ENCODE measurements at places on chromosomes 12 and 14.

DNA sequence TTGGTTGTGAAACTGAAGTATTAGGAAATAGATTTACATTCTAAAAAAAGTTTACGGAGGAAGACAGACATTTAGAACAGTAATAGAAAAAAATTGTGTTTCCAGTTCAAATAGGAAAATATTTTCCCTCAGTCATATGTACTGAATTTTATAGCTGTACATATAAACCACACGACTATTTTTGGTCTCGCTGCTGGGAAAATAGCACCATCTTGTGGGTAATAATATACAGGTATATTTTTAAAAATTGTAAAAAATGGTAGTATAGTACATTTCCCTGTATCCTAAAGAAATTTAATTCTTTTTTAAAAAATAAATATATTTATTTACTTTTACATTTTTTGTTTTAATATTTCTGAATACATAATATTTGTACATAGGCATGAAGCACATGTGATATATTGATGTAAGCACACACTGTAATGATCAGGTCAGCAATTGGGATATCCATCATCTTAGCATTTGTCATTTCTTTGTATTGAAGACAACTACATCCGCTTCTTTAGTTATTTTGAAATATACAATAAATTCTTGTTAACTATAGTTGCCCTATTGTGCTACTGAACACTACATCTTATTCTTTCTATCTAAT is 168.6 kb downstream of the ALX1 start:
- no peak for DNase-seq

DNA sequence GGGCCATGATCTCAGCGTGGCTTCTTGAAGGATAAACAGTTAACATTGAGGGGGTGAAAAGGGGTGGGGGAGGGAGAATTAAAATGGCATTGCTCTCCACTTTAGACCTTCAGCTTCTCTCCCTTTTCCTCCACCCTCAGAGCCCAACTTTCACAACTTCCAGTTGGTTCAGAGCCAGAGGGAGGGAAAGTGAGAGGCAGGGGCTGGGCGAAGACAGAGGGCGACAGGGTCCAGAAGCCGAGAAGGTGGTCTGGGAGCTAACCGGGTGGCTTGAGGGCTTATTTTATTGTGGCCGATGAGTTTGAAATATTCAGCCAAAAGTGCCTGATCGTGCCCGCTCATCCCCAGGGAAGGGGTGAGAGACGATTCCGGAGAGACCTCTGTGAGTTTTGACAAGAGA is 4.1 kb downstream of the BMP4 start:
- DNase-seq: peak; percentile 74

DNA sequence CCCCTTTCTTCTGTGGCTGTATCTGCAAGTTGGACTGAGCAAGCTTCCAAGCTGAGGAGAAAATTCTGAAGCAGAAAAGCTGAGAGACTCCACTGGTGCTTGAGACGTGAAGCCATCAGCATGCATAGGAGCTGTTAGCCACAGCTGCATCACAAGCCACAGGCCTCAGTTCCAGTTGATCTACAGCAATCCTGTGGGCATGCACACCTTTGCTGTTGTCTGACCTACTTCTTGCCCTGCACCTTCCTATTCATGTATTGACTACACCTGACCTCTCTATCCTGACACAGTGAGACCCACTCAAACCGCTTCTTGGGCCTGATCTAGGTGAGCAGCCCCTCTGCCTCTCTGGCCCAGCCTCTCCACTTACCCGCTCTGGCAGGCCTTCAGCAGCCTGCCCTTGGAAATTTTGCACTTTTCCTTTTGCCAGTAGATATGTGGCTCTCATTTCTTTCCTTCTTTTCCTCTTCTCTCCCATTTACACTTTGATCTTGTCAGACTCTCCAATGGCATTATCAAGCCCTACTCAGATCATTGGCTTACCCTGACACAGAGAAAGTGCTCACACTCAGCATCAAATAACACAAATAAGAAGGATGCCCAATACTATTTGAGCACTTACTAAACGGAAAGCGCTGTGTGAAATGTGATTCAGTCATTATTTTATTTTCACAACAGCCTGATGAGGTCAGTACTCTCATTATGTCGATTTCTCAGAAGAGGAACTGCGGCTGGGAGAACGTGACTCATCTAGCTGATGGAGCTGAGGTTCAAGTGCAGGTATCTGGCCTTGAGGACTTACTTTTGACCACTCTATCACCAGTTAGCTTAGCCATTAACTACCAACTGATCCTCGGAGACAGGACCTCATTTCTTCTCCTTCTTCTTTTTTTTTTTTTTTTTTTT is 21.9 kb upstream of the PTGR2 start:
- DNase-seq: no peak

- DNase-seq: peak; percentile 70
Observed at GRCh38 chr12:76080729-76081415, 3.6 kb downstream of the NAP1L1 start.

GRCh38 chr12:92604786-92605185 is 98.0 kb upstream of the PLEKHG7 start:
- DNase-seq: no peak

DNA sequence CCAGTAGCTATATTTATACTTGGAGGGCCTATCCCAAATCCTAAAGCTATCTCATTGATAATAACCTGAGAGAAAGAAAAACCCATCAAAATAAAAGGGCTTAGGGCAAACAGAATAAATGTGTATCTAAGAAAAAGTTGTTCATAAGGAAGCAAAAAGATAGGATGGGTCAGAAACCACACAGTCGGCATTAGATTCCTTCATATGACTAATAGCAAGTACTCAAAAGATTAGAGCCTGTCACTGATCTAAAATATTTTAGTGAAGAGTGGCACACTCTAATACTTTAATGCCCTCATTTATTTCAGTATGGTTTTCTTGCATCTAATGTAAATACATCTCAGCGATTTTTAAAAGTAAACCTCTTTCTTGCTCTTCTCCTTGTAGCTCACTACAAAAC is 17.1 kb upstream of the NAV3 start:
- DNase-seq: no peak

DNA sequence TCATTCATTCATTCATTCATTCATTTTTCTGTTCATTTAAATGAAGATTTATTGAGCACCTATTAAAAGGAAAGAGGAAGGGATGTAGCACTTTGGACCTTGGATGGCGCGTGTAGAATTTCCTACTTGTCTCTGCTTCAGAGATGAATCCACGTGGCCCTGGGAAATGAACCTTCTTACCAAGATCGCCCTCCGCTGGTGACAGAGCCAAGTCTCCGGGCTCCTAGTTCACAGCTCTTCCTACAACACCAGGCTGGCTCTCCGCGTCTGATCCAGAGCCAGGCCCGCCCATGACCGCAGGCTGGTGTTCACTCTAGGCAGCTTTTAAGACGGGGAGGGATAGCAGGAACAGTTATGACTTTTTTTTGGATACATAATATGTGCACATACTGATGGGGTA is 70.9 kb upstream of the PIWIL1 start:
- peak; percentile 91 for DNase-seq

- no peak for DNase-seq
Observed at GRCh38 chr12:92049403-92049802, 96.2 kb downstream of the BTG1 start.

GRCh38 chr12:19048943-19049342 is 80.6 kb upstream of the PLEKHA5 start:
- DNase-seq: no peak

DNA sequence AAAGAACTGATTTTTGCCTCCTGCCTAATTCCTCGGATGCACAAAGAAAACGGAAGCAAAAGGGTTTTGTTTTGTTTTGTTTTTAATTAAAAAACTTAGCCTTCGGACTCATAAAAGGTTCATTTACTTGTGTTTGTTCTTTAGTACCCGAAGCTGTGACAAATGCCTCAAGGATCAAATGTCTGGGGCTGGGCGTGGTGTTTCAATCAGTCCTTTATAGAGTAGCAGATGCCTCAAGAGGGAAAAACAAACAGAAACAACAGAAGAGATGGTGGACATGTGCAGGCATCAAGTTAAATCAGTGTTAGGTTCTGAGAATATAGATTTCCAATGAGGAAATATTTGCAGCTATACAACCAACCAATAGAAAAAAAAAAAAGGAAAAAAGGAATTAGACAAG is 1.6 kb upstream of the WIF1 start:
- DNase-seq: no peak

- no peak for DNase-seq
Observed at GRCh38 chr12:78793491-78793890, 71.1 kb upstream of the SYT1 start.

- DNase-seq: no peak
Observed at GRCh38 chr14:61145903-61146481, 135.1 kb downstream of the TMEM30B start.

DNA sequence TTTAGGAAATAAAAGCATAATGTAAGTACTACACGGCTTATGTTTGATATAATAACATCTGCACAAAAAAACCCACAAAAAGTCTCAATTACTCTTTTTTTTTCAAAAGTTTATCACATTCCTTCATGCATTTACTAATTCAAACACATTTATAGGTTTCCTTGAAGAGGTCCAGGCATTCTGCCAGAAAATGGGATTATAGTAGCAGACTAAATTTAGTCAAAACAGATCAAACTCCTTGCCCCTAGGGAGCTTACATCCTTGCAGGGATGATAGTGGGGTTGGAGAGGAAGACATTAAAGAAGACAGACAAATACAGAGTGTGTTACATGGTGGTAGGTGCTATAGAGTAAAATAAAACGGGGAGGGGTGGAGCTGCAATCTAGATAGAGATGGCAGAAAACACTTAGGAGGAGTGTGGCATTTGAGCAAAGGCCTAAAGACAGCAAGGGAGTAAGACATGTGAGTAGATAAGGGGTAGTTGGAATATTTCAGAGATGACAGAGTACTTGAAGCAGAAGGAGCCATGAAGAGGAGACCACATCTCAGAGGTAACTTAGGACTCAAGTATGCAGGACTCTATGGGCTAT is 266.9 kb downstream of the PPFIA2 start:
- DNase-seq: no peak

DNA sequence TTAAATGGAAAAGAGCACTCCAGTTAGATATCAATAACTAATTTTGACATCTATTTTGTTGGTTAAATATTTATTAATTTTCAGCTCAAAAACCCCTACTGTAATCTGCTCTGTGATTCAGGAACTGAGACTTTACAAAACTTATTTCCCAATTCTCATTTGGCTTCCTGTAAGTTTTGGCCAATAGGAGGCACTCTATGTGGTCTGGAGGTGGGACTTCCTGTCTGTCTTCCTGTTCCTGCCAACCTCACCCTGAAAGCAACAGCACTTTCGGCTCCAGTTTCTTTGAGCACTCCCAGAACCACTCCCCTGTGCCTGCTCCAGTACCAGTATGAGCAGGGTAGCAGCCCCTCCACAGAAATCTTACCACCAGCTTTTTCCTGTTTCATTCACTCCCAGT is 1027.0 kb downstream of the VRK1 start:
- no peak for DNase-seq

DNA sequence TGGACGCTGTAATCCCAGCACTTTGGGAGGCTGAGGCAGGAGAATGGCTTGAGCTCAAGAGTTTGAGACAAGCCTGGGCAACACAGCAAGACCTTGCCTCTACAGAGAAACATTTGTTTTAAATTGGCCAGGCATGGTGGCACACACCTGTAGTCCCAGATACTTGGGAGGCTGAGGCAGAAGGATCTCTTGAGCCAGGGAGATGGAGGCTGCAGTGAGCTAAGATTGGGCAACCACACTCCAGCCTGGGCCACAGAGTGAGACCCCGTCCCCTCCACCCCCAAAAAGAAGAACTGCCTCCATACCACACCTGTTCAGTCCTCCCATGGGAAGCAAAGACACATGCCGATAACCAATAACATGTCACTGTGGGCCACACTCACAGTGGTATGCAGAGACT is 19.2 kb downstream of the CCDC85C start:
- DNase-seq: no peak

- peak; percentile 57 for DNase-seq
Observed at GRCh38 chr12:12600659-12601058, 11.0 kb upstream of the CREBL2 start.

DNA sequence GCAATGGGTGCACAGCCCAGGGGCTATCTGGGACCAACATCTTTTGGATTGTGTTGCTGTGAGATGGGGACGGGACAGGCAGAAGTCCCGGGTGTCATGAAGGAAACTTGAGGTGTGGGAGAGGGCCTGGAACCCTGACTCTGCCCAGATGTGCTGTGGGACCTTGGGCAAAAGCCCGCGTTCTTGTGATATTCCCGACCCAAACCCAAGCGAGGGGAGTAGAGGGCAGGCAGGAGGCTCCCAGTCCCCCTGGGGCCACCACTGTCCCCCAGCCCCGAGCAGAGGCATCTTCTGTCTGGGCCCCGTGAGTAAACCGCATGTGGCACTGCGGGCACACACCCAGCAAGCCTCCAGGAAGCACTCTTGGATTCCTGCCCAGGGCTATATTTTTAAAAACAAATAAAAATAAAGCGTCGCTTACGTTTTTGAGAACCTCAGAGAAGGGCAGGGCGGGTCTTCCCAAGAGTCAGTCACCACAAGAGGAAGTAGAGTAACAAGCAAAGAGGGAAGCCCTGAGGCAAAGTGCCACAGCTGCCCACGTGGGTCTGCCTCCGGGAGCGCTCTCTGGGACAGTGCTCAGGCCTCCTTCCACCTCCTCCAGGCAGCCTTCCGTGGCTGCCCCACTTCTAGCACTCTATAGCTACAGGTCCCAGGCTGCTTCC is 39.5 kb downstream of the BEGAIN start:
- DNase-seq: no peak

DNA sequence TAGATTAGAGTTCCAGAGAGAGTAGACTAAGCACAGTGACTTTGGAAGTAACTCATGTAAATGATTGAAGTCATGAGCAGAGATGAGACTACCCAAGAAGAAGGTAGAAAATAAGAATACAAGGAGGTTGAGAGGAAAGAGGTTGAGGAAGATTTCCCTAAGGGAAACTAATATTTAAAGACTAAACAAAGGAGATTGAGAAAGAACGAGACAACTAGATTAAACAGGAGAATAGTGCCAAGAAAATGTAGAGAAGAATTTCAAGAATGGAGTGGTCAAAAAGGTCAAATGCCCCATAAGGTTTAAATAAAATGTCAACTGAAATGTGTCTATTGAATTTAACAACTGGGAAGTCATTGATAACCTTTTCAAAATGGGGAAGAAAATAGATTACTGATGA is 59.0 kb downstream of the RPS29 start:
- DNase-seq: no peak

DNA sequence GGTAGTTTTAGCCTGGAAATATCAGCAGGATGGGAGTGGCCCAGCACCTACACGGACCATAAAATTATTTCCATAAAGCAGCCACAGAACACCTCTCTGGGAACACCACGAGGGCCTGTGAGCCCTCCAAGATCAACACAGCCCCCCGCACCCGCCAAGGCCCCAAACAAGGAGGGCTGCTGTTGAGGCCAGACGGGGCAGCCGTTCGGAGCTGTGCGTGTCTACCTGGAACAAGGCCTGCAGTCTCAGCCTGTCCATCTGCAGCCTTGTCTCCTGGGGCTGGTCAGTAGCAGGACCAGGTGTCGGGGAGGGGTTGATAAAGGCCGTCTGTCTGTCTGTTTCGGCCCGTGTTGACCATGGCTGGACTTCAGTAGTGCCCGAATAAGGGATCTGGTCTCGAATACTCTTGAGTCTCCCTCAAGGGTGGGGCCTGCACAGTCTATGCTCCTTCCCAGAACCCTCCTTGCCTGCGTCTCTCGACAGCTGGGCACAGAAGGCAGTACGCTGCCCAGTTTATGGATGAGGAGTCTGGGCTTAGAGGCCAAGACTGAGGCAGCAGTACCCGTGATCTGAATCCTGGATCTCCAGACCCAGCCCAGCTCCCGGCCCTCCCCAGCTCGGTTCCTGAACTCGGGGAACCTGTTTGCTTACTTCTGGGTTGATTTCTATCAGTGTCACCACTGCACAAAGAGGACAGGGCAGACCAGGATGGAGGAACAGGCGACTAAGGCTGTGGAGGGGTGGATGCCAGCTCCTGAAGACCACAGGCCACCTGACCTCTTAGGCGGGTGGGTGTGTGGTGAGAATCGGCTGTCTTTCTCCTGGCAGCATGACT is 23.1 kb upstream of the DLK1 start:
- DNase-seq: no peak

- no peak for DNase-seq
Observed at GRCh38 chr14:101357038-101357437, 204.3 kb upstream of the DIO3 start.

Data from endodermal cell (in vitro differentiated cells).